ENCODE measurements at places on chromosomes 1 and 21. TPM values are rescaled to one million over a fixed set of nuclear protein-coding genes. Genes with fewer than 3 reads are reported as not detected.
A peak's percentile ranks its signal among the peaks of the same experiment; 100 is the strongest.

GRCh38 chr1:28519946-28520725 lies 14.3 kb downstream of the RCC1 start:
- no peak for ATAC-seq

GRCh38 chr21:45532826-45533360 lies 9.3 kb downstream of the SLC19A1 start:
- ATAC-seq = no peak

DNA sequence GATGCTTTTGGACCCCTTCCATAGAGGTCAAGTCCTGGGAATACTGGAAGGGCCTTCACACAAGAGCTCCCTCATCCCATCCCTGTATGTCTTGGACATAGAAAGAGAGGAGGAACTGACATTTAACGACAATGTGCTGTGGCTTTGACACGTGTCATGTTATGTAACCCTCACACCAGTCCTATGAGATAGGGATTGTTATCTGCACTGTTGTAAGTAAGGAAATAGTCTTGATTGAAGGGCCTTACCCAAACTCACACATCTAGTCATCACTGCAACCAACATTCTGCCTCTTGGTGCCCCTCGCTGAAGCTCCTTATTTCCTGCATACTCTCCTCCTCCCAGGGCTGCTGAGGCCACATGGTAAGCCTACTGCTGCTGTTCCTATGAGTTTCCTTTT lies 63.7 kb upstream of the ANGPTL1 start:
- no peak for ATAC-seq

The ADGRL2 gene
- 98.1 TPM for total RNA-seq

GRCh38 chr1:175536369-175536768 lies 207.0 kb downstream of the TNR start:
- peak; percentile 31 for ATAC-seq
